ENCODE measurements at places on chromosomes 11 and 22.

DNA sequence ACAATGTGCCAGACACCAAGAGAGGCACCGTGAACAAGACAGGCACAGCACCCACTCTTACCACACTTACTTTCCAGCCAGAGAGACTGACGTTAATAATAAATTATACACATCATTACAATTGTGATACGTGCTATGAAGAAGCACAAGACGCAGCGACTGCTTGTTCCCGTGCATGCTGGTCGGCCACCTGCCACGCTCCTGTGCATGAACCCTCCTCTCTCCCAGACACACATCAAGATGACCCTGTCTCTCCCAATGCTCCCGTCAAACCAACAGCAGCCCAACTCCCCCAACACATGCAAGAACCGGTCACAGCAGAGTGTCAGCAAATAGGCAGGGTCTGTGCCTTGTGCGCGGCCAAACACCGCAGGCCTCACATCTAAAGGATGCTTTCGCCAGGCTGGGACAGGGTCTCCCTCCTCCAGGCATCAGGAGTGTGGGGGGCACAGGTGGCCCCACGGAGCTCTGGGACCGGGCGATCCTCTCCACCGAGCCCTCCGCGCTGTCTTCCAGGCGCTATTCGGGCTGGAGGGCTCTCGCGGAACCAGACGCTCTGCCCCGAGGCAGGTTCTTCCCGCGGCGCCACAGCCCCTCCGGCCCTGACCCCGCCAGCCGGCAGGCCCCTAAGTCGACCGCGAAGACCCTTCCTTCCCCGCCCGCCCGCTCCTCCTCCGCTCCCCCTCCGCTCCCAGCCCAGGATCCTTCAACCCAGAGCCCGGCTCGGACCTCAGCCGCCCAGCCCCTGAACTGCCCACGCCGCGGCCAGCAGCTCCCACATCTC, 533 bp downstream of the SERGEF start:
- DNase-seq, result no peak

DNA sequence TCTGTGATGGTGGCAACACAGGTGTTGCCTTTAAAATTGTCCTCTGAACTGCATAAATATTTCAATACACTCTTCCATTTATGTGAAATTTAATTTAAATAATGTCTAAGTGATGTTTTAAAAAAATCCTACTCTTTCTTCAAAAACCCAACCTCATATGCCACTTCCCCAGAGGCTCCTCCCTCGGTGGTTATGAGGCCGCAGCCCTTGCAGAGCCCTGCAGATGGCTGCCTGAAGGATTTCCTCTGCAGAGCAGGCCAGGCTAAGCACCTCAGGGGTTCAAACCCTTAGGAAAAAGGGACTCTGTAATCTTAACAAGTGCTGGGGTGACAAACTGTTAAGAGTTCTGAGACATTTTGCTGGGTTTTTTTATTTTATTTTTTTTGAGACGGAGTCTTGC, 25.2 kb downstream of the MORC2 start:
- no peak for DNase-seq

- DNase-seq, result no peak
Measured at GRCh38 chr22:35537232-35537631, 3.4 kb upstream of the RASD2 start.

- DNase-seq, result no peak
Measured at GRCh38 chr11:126918556-126918955, 82.0 kb downstream of the KIRREL3 start.

DNA sequence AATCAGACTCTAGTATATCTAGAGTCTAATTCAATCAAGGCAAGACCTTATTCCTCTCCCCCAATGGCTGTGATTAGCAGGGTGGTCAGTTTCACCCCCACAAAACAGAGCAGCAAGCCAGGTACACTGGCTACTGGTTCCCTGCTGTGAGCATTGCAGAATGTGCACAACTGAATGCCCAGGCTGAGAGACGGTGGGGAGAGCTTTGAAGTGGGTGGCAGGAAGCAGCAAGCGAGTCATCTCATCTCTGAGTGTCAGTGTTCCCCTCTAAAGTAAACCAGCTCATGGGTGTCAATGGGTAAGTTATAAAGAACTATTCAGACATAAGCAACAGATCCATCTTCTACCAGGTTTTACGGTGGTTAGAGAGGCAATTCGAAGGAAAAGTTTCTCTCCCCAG, 37.6 kb downstream of the GAB4 start:
- no peak for DNase-seq

Measured in SIG-M5 (cell line).